ENCODE measurements at places on chromosomes 13 and 19.

GRCh38 chr19:10074153-10074552 is 12.0 kb upstream of the SHFL start:
- no peak for DNase-seq

DNA sequence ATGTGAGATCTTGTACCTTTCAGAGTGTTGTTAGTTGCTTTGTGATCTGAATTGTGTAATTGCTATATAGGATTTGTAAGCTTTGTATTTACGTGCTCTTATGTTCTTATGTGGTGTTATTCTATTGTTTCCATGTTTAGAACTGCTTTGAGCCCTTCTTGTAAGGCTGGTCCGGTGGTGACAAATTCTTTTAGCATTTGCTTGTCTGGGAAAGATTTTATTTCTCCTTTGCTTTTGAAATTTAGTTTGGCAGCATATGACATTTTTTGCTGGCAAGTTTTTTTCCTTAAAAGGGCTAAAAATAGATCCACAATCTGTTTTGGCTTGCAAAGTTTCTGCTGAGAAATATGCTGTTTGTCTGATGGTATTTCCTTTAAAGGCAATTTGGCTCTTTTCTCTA is 1089.2 kb upstream of the PCDH9 start:
- DNase-seq: no peak

- DNase-seq: no peak
Observed at GRCh38 chr13:24834902-24835510, 71.0 kb downstream of the RNF17 start.

- no peak for DNase-seq
Observed at GRCh38 chr19:37583340-37583739, 11.3 kb downstream of the ZNF571 start.

DNA sequence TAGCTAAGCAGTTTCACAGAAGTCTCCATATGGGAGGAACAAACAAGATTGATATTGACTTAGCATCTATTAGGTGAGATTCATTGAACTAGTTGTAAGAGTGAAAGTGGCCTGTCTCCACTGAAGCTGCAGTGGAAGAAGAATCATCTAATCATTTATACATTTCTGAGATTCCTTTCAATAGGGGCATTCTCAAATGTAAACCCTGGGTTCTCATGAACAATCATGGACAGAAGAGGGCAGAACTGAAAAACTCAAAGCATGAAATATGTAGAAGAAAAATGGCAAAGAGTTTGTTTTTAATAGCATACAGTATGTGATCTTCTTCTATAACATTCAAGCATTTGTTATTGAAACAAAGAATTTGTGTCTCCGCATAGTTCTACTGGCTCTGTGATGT is 17.6 kb upstream of the POSTN start:
- DNase-seq: no peak

DNA sequence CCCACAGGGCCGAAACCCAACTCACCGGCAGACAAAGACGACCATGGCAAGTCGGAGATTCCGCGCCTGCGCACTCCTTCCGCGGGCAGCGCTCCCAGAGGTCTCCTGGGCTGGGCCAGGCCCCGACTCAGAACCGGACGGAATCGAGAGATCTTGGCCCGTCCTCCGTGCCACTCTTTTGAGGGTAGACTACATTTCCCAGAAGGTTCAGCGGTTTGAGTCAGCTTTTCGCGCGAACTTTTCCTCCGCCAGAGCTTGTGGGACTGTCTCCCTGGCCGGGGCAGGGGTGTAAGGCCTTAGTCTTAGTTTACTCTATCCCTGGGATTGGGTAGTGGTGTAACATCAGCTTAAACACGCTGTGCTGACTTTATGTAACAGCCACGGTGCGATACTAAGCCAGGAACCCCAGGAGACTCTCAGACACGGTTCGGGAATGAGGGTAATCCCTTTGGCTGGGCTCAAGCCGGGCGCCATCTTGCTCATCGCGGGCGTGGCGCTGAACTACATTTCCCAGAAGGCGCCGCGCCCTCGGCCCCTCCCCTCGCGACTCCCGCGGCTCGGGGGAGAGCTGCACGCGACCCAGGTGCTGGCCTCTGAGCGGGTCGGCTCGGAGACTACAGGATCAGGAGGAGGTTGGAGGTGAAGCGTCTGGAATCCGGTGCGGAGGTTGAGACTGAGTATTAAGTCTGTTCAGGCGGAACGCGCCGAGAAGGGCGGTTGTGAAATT is at the start of gene ZNF260:
ZNF260 (minus strand) TSS at position 78 of the 727 bp plus-strand sequence. CDS start 13,033 bp downstream, outside the sequence.
- DNase-seq: peak; percentile 87

DNA sequence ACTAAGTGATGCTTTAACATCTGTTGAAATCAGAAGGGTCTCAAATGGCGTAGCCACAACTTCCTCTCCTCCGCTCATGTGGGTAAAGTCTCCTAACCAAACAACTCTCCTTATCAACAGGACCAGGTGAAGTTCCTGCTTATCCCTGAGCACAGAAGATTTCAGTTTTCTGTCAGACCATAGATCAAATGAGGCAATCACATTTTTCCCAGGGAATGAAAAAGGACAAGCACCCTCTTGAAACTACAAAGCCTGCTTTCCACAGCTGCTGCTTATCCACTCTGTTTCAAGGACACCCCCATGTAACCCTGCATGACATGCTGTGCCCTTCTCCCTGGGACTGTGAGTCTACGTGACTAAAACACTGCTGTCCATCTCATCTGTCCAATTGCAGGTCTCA is 788.3 kb upstream of the SLITRK5 start:
- DNase-seq: no peak
